KBM-7 (cell line): ENCODE measurements at places on chromosomes 12 and 14.

DNA sequence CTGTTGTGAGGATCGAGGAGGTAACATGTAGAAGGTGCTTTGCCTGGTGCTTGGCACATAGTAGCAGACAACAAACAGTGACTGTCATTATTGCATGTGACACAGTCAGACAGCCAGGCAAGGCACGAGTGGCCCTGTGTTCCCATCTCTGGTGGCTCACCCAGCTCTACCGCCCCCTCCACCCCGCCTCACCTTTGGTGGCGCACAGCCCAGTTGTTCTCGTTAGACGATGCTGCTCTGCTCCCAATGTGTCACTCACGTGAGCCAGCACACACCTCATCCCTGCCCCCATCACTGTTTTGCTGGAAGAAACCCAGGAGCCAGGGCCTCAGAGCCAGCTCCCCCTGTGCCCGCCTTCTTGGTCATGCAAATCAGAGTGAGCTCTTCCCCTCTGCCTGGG, 113.3 kb downstream of the CALM1 start:
- no peak for DNase-seq

DNA sequence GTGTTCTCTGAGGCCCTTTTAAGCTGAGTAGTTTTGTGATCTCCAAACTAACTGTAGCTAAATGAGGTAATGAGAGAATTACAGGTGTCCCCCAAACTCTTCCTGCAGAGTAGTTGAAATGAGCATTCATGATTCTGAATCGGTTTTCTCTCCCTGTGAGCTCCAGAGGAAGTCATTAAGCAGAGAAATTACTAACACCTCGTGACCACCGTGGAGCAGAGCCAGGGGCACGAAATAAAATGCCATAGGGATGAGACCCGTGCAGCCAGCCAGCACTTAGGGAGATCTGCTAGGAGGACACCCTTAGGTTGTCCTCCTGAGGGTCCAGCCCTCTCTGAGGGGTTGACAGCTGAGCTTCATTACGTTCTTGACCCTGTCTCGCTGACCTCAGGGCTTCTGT, 79.5 kb downstream of the SLC25A47 start:
- no peak for DNase-seq

- DNase-seq, result no peak
Measured at GRCh38 chr12:31386364-31386777, 60.4 kb upstream of the SINHCAF start.

GRCh38 chr14:64718762-64719161, 14.5 kb downstream of the PLEKHG3 start:
- DNase-seq, result no peak

DNA sequence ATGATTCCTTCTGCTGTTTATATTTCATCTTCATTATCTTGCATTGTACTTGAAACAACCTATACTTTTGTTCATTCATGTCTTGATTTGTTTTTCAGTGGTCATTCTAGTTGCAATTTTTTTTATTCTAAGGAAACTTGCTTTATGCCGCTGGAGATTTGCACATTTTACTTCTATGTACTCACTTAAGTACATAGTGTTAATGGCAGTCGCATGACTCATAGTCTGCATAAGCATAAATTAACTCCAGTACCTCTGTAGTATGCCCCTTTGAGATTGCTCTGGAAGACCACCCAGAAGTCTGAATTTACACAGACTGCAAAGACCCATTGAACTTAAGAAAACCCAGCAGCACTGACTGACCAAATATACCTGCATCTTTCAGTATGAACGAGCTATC, 77.0 kb downstream of the MSRB3 start:
- no peak for DNase-seq

DNA sequence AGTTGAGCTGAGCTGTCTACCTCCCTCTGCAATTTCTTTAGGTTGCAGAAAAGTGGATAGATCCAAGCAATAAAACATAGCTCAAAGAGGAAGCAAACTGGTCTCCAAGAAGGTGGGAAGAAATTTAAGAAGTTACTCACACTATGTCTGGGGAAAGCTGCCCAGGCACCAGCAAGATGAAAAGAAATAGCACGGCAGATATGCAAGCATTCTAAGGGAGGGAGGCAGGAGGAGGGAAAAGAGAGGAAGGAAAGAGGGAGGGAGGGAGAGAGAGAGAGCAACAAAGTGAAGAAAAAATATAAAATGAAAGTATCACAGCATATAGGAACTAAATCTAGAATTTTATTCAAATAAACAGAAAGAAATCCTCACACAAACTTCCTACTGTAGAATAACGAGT, 240.7 kb downstream of the APAF1 start:
- no peak for DNase-seq

GRCh38 chr12:22083167-22083566, 37.1 kb downstream of the CMAS start:
- DNase-seq, result peak; percentile 40

GRCh38 chr12:112488257-112488876, 69.6 kb downstream of the PTPN11 start:
- no peak for DNase-seq

- peak; percentile 65 for DNase-seq
Measured at GRCh38 chr12:59113831-59114615, 193.7 kb upstream of the LRIG3 start.

DNA sequence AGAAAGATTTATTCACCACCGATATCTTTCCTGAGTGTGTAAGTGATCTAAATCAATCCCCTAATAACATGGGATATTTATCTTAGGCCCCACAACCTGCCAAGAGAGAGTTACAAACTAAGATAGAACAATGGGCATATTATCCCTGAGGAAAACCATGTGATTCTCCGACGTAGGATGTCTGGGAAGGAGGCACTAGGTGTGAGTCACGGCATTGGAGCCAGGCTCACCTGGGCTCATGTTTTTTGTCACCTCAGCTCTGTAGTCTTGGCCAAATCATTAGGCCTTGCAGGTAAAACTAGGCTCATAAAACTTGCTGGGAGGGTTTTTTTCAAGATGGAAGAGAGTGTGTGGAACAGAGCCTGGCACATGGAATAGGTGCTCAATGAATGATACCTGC, 129.7 kb upstream of the PLEKHG7 start:
- DNase-seq, result no peak

DNA sequence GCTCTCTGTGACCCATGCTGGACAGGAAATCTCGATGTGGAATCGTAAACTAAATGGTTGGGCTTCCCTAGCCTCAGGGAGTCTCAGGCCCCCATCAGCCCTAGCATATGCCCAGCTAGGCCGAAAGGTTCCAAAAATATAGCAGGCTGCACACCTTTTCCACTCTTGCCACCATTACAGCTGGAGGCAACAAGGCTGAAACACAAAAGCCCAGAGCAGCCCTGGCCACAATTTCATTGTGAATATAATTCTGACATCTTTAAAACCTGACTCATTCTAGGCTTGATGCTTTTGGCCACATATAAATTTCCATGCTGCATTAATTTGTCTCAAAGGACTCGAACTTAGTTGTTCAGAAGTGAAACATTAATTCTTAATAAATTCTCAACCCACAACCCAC, 382.2 kb downstream of the GRIN2B start:
- DNase-seq, result no peak

- DNase-seq, result peak; percentile 8
Measured at GRCh38 chr12:50790081-50790480, 26.2 kb downstream of the ATF1 start.

- no peak for DNase-seq
Measured at GRCh38 chr12:58725400-58726105, 194.8 kb downstream of the LRIG3 start.

DNA sequence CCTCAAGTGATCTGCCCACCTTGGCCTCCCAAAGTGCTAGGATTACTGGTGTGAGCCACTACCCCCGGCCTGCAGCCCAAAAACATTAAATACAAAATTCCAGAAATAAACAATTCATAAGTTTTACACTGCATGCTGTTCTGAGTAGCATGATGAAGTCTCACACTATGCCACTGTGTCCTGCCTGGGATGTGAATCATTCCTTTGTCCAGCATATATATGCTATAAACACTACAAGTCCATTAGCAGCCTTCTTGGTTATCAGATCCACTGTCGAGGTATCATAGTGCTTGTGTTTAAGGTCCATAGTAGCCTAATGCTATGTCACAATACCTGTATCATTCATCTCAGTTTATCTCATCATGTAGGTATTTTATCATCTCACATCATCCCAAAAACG, 15.9 kb downstream of the INTS13 start:
- no peak for DNase-seq

- DNase-seq, result no peak
Measured at GRCh38 chr14:81802341-81802740, 268.7 kb upstream of the SEL1L start.

DNA sequence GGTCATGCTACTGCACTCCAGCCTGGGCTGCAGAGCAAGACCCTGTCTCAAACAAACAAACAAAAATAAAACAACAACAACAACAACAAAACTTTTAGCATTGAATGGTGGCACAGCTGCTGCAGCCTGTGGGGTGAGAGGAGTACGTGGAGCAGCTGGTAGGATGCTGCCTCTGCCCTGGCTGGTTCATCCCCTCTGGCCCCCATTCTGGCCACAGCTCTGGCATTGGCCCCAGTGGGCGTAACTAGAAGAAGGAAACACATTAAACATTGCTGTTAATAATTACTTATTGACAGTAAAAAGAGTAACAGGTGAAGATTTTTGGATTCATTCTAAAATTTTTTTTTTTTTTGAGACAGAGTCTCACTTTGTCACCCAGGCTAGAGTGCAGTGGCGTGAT, 28.8 kb upstream of the C2CD5 start:
- DNase-seq, result no peak

- no peak for DNase-seq
Measured at GRCh38 chr12:96811083-96811482, 96.0 kb upstream of the NEDD1 start.

- DNase-seq, result no peak
Measured at GRCh38 chr14:52222901-52223300, 44.6 kb upstream of the PTGDR start.

GRCh38 chr14:35504260-35504659, 29.7 kb upstream of the INSM2 start:
- DNase-seq, result no peak

GRCh38 chr14:75968456-75968855, 13.3 kb downstream of the TGFB3 start:
- DNase-seq, result no peak

DNA sequence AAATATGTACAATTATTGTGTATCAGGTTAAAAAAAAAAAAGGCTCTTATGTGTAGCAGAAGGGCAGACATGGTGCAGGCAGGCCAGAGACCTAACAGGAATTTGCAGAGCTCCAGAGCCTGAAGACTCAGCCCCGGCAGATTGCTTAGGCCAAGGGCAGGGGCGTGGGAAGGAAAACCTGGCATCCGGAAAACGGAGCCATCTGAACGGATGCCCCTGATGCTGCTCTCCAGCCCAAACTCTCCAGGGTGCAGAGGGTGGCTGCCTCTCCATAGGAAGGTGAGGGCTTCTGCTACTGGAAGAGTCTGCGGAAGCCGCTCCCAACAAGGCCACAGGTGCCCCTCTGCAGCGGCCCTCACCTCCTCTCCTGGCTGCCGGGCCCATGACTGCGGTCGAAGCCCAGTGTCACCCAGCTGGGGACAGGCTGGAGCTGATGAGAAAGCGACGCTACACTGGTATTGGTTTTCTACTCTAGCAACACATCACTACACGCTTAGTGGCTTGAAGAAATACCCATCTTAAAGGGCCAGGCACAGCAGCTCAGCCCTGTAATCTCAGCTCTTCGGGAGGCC, 19.4 kb downstream of the ACADS start:
- DNase-seq, result no peak

DNA sequence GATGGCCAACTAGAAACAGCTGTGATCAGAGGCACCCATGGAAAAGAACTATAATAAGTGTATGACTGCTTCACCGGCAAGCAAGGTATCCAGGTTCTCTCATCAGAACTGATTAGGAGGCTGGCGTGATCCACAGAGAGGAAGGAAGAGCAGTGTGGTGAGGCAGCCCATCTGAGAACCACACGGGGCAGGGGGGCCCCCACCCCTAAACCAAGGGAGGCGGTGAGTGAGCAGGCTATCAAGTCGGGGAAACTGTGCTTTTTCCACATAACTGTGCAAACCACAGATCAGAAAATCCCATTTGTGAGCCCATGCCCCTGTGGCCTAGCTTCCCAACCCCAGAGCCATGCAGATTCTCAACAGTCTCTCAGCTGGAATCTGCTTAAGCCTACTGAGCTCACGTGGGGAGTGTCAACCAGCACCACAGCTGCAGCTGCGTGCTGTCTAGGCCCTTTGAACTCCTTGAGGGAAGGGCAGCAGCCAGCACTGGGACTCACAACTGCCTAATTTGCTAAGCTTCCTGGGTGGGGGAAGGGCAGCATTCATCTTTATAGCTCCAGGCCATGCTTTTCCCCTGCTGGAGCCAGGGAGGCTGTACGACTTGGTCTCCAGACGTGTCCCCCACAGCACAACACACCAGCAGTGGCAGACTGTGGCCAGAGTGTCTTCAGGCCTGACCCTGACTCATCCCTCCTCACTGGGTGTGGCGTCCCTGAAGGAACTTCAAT, 444.4 kb upstream of the ATP2B1 start:
- no peak for DNase-seq
